ENCODE measurements at places on chromosomes 16 and 17. TPM values are rescaled to one million over a fixed set of nuclear protein-coding genes. Genes with fewer than 3 reads are reported as not detected.

CISD3 gene
- total RNA-seq: 12.4 TPM

ARHGAP44 gene
- 4.4 TPM for total RNA-seq

C16orf90 gene
- total RNA-seq: not detected

PPL gene
- total RNA-seq: 13.3 TPM

SPIRE2 gene
- total RNA-seq: 3.2 TPM

HBA2 gene
- not detected for total RNA-seq

PARN gene
- 26.0 TPM for total RNA-seq

ZNF624 gene
- total RNA-seq: 1.9 TPM

CD300LB gene
- not detected for total RNA-seq

PPP1R1B gene
- total RNA-seq: 28.8 TPM

UNK gene
- total RNA-seq: 17.0 TPM

SHCBP1 gene
- total RNA-seq: 0.82 TPM

LLGL1 gene
- 46.0 TPM for total RNA-seq

FBXW10 gene
- total RNA-seq: not detected
